Lung microvascular endothelial cell (primary cell): ENCODE measurements at places on chromosomes 5 and 9. TPM values are rescaled to one million over a fixed set of nuclear protein-coding genes. Genes with fewer than 3 reads are reported as not detected.

DNA sequence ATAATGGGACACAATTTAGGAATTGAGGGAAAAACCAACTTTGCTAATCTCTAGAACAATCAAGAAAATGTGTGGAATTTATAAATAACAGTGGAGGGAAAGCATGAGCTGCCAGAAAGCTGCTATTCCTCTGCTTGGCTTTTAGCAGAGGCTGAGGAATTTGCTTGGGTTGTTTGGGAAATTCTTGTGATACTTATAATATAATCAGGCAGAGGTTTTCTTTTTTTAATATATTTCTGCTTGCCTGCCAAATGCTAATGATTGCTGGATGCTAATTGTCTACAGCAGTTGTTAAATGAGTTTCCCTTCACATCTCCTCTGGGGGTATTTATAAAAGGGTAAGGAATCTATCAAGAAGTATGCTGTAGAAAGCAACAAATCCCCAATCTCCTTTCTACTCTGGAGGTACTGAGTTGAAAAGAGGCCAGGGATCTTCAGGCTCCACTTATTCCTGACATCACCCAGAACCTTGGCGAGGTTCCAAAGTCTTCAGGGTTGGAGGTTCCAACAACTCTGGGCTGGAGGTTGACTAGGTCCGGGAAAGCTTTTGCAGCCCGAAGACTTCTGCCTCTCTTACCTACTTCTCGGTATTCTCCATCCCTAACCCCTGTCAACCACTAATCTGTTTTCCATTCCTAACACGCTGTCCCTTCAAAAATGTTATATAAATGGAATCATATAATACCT lies 60.4 kb upstream of the TMED7 start:
- DNase-seq = no peak

- DNase-seq = no peak
These were observed 3.1 kb upstream of the BARX1 start for GRCh38 chr9:93958121-93958818.

- DNase-seq = no peak
These were observed 1.1 kb downstream of the PCDHAC1 start for GRCh38 chr5:140927228-140927573.

DNA sequence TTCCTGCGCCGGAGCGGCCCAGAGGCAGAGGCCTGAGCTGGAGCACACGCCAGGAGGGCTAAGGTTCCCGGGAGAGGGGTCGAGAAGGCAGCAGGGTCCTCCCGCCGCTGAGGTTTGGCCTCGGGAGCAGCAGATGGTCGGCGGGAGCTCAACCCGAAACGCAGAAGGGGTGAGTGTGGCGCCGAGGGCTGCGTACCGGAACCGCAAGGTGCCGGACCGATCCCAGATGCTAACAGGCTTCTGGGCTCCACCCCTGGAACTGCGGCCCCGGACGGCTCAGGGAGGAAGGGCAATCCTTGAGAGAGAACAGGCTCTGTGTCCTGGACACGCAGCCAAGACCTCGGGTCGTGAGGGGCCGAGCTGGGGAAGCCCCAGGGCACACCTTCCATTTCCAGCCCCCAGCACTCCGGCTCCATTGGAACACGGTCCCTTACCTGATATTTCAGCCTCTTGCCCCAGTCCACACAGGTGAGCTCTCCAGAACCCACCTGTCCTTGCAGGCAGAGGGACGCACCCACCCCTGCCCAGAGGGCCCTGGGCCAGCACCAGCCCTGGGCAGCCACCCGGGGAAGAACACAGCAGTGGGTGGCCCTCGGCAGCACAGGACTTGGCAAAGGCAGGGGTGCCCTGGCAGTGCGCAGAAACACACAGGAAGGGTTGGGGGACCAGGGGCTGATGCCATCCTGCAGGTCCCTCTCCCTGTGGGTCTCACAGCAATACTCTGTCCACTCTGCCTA lies 1.4 kb downstream of the LHX3 start:
- no peak for DNase-seq

DNA sequence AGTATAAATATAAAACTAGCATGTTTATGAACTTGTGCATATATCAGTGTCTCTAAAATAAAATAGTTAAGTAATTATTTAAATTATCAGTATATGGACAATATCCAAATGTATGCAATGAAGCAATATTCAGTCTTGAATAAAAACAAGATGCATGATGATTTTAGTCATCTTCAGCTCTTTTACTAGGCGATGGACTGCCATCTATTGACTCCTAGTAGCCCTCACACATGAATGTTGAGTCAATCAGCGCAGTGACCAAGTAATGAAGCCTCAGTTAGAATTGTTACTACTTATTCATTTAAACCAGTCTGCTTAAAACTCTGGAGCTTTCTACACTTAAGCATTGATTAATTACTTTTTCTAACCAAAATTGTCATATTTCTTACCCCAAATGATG lies 92.9 kb upstream of the GRHPR start:
- DNase-seq = peak; percentile 41

GRCh38 chr9:102950346-102950745 lies 44.8 kb upstream of the CYLC2 start:
- DNase-seq = no peak

DNA sequence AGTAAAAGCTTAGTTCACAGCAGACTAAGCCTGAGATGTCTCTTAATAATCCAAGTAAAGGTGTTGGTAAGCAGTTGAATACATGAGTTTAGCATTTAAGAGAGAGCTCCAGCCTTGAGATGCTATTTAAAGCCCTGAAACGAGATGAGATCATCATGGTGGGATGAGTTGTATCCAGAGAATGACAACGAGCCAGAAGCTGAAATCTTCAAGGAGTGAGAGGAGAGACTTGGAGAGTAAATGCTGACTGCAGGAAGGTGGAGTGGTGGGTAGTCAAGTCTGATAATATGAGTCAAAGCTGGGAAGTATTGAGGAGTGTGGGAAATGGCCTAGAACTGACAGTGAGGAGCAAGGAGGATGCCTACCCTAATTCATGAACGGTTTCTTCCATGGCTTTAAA lies 53.7 kb downstream of the PLAC8L1 start:
- DNase-seq = no peak

- no peak for DNase-seq
These were observed 31.7 kb upstream of the BASP1 start for GRCh38 chr5:17185773-17186172.

- DNase-seq = peak; percentile 59
These were observed 48.4 kb downstream of the NDFIP1 start for GRCh38 chr5:142156839-142157463.

DNA sequence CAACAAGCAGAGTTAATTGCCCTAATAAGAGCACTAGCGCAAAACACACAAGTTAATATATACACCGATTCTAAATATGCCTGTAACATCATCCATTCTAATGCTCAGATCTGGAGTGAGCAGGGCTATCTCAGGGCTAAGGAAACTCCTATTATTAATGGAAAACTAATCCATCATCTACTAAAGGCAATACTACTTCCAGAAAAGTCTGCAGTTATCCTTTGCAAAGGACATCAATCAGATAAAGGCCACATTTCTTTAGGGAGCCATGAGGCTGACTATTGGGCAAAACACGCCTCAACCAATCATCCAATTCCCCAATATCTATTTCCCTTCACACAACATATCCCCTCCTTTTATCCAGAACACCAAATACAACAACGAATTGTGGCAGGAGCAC lies 1032.3 kb upstream of the NUDT12 start:
- DNase-seq = no peak

GRCh38 chr5:84647581-84647980 lies 262.9 kb upstream of the EDIL3 start:
- DNase-seq = no peak

- DNase-seq = no peak
These were observed 6.0 kb downstream of the SPAG8 start for GRCh38 chr9:35806101-35806500.

GRCh38 chr9:4258320-4259090 lies 41.4 kb downstream of the GLIS3 start:
- no peak for DNase-seq

DNA sequence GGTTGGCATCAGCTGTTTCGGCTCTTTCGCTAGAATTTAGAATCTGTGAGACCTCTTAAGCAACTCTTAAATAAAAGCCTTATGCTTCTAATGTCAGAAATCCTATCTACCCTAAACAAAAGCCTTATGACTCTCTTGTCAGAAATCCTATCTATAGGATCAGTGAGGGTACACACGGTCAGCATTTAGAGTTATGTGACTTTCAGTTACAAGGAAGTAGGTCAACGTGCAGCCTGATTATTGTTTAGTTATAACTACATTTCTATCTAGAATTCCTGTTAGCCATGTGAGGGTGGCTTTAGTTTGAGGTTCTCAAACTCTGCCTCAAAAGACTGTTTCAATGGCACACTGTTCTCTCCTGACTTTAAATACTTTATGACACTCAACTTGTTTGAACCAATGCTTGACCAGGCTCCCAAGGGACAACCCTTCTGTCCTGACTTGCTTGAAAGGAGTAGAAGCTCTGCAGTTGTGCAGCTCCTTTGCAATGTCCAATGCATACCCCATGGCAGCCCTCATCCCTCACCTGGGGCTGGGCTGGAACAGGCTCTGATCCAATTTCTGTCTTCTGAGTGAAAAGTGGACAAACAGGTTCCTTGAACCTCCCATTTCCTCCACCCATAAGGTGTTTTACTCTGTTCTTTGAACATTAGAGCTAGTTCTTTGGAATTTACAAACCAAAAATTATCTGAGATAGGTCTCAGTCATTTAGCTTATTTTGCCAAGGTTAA lies 251.6 kb upstream of the PIK3R1 start:
- no peak for DNase-seq

DNA sequence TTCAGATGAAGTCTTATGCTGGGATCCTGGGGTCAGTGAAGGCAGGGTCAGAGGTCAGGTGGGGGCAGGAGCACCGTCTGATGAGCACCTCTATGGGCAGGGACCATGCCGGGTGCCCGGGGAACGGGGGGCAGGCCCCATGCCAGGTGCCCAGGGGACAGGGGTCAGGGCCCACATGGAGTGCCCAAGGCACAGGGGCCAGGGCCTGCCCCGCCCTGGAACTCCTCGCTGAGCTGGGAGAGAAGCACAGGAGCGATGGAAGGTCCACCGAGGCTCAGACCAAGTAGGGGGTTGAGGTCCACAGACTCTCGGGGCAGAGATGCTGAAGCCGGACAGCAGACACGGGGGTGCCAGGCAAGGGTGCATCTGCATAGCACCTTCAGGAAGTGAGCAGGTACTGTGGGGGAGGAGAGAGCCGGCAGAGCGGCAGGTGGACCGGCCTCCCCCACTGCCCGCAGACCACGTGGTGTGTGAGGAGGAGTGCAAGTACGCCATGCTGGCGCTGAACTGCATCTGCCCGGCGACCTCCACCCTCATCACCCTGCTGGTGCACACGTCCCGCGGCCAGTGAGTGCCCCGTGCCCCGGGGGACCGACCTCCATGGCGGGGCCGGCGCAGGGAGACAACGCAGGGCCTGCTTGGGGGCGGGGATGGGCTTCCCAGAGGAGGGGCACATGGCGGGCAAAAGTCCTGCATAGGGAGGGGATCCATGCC lies 67.7 kb downstream of the KCNT1 start:
- no peak for DNase-seq

- DNase-seq = no peak
These were observed 294.5 kb downstream of the EBF1 start for GRCh38 chr5:158805195-158805594.

- no peak for DNase-seq
These were observed 11.1 kb downstream of the LHX6 start for GRCh38 chr9:122217640-122218039.

MTAP gene
- 11.1 and 13.3 TPM in 2 replicates for total RNA-seq

PCDHGA9 gene
- total RNA-seq = 0.87 and 2.2 TPM in 2 replicates

DNAJC25 gene
- 2.0 and 3.6 TPM in 2 replicates for total RNA-seq

PIP5K1B gene
- under 0.01 TPM in 1 of 2 replicates, not detected in the other for total RNA-seq

CTSV gene
- 0.20 and 1.1 TPM in 2 replicates for total RNA-seq

EEIG1 gene
- total RNA-seq = 10.2 and 24.2 TPM in 2 replicates

EIF4E1B gene
- not detected in 2 replicates for total RNA-seq
